Spinal cord (tissue), 10 donors: ENCODE measurements at places on chromosomes 1 and 21.

DNA sequence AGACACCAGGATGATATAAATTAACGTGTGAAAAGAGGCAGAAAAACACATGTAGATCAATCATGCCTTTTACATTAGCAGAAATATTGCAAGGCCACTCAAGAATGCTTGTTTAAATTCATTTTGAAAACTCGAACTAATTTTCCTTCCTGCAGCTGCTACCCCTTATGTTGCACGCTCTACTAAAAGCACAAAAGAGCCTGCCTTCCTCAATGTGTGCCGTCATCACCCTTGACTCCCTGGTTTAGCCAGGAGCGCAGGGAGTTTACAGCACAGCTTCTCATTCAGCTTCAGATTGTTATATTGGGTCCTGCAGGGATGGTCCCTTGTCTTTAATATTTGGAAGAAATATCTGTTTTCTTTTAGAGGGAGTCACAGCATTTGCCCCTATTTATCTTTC is 10.1 kb upstream of the ST6GALNAC5 start:
- H3K36me3 ChIP-seq = no peaks in the 10 kb centered on the region
- DNase-seq = peak; percentile 66
- H3K4me1 ChIP-seq = no peaks in the 10 kb centered on the region
- H3K27ac ChIP-seq = no peak overlapping the region

- H3K4me1 ChIP-seq = no peaks in the 10 kb centered on the region
- no peaks in the 10 kb centered on the region for H3K36me3 ChIP-seq
- H3K27me3 ChIP-seq = no peaks in the 10 kb centered on the region
- no peak overlapping the region for H3K4me3 ChIP-seq
- DNase-seq = no peak
- no peak overlapping the region for H3K27ac ChIP-seq
These were observed 48.4 kb downstream of the CHML start for GRCh38 chr1:241591736-241592135.

- H3K27ac ChIP-seq = peak overlapping the region; percentile 97
- no peaks in the 10 kb centered on the region for H3K27me3 ChIP-seq
- H3K36me3 ChIP-seq = no peaks in the 10 kb centered on the region
- H3K4me3 ChIP-seq = peak overlapping the region; percentile 97
- peaks cover 4% of the 10 kb centered on the region for H3K4me1 ChIP-seq
- DNase-seq = no peak
These were observed 695 bp upstream of the ALG14 start for GRCh38 chr1:95073446-95073845.

DNA sequence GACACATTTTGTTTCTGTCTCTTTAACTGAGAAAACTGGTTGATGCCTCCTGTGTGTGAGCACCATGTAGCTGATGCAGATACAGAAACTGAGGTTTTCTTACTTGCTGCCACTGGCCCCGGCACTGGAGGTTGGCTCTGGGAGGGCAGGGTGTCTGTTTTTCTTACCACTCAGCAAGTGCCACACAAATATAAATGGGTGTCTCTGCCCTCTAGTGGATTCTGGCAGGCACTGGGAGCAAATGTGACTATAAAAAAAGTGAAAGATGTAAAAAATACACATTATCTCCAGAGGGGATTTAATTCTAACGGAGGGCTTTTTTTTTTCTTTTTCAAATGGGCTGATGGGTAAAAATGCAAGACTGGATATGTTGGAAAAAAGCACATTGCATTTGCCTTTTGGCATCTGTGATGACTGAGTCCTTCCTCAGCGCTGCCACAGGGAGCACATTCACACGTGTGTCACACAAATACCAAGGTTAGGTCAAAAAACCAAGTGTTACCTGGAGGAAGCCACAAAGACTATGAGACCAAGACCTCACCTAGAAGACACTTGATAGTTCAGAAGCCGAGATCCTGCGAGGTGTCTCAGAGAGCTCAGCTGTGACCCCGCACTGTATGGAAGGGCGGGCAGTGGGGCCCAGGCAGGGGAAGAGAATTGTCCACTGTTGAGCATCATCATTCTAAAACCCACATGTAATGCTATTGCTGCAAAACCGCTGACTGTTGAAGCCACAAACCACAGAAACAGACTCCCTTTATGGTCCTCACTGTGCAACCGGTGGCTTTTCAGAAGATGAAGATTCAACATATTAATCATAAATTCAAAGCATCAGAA is 18.9 kb downstream of the PGBD2 start:
- H3K36me3 ChIP-seq = no peaks in the 10 kb centered on the region
- DNase-seq = no peak
- H3K27me3 ChIP-seq = no peaks in the 10 kb centered on the region
- H3K4me1 ChIP-seq = no peaks in the 10 kb centered on the region
- H3K4me3 ChIP-seq = no peak overlapping the region

DNA sequence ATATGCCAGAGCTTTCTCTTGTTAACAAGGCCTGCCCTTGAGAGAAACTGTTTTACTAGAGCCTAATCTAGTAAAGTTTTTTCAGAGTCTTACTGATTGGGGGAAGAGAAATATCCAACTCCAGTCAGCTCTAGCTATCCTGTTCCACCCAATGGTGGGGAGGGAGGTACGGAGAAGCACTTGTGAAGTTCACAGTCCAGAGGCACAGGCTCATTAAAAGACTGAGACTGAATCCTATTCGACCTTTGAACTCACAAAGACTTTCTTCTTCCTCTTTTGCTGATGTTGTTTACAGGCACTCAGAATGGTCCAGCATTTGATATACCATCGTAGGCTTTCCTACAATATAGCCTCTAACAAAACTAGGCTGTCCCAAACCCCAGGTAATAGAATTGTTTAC is 15.5 kb upstream of the SFT2D2 start:
- no peak for DNase-seq
- H3K4me1 ChIP-seq = no peaks in the 10 kb centered on the region
- H3K27me3 ChIP-seq = no peaks in the 10 kb centered on the region
- H3K4me3 ChIP-seq = no peak overlapping the region
- no peaks in the 10 kb centered on the region for H3K36me3 ChIP-seq
